ENCODE measurements at places on chromosomes 6 and 20.

DNA sequence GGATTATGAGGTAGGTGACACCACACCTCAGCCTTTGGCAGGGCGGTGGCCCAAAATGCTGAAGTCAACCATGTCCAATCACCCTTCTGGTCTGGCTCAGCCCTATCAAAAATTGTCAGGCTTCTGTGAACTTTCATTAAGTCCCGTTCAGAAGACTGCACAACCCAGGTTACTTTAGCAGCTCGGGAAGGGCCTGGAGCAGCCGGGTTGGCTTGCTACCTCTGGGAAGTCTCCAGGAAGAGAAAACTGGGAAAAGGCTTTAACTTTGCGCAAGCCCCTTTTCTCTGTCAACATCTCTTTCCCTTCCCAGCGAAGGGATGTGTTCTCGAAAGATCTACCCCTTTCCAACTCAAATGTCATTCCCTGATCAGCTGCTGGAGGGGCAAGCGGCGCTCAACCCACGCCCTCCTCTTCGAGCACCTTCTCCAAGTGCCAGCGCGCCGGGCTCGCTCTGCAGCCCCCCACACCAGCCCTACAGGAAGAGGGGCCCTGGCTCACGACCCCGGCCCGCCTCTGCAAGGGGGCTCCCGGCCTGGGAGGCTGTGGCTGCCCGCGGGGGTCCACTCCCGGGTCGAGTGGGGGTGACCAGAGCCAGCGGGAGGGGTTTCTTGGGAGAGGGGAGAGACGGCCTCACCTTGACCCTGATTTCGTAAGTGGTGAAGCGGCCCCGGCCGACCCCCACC lies 573 bp downstream of the SNX3 start:
- no peak for DNase-seq

- no peak for DNase-seq
Measured at GRCh38 chr20:55649254-55649653, 356.1 kb downstream of the CBLN4 start.

- no peak for DNase-seq
Measured at GRCh38 chr6:38350942-38351341, 288.8 kb downstream of the BTBD9 start.

- no peak for DNase-seq
Measured at GRCh38 chr20:3739054-3739925, 6.8 kb downstream of the HSPA12B start.

GRCh38 chr6:155747491-155747890 lies 291.9 kb upstream of the NOX3 start:
- no peak for DNase-seq

DNA sequence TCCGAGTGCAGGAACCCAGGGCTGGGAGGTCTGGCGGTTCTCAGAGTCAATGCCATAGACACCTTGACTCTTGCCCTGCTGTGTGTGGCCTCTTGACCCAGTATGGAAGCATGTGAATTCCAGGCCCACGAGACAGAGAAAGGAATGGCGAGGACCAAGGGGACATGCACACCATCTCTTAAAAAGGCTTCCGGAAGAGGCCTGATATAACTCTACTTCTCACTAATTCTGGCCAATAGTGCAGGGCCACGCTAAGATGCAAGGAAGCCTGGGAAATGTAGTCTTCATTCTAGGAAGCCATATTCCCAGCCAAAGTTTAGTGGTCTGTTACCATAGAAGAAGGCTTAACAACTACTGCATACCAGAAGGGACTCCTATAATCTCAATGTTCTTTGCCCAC lies 177.0 kb upstream of the KCNG1 start:
- DNase-seq = no peak

DNA sequence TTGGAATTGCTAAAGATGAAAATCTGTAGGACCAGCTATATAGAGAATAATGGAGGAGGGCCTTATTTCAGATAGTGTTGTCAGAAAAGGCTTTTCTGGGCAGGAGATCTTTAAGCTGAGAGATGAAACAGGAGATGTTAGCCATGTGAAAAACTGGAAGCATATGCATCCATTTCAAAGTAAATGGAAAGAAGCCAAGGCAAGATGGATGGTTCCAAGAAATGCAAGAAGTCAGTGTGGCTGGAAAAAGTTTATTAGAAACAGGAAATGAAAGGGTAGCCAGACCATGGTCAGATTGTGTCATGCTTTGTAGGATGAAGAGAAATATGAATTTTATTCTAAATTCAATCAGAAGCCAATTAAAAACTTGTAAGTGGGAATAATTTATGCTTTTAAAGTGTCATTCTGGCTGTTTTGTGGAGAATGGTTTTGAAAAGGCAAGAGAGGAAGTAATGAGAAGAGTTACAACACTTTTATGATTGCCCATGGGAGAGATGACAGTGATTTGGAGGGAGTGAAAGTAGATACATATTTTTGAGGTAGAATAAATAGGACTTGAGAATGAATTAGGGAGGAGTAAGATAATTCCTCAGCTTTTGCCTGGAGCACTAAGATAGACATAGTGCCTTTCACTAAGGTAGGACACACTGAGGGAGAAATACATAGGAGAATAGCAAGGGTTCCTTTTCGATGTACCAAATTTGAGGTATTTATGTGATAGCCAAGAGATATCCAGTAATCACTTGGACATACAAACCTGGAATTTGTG lies 620.1 kb downstream of the HTR1B start:
- no peak for DNase-seq

DNA sequence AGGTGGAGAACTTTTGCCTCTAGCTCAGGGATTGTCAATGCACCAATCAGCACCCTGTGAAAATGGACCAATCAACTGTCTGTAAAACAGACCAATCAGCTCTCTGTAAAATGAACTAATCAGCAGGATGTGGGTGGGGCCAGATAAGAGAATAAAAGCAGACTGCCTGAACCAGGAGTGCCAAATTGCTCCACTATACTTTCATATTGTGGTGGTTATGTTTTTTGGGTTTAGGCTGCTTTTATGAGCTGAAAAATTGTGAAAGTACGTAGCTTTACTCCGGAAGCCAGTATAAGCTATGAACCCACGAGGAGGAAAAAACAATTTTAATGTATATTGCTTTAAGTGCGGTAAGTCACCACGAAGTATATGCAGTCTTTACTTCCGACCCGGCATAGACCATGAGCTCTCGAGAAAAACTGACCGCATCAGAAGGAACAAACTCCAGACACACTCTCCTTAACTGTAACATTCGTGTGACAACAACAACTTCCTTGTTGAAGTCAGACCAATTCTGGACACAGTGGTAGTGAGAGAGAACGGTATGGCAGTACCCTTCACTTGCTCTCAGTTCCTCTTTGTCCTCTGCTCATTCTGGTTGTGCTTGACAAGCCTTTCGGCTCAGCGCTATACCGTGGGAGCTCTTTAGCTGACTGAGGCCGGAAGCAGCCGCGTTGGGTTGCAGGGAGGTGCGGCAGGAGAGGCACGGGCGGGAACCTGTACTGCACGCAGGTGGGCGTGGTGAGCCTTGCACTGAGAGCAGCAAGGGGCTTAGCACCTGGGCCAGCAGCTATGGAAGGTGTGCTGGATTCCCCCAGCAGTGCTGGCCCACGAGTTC lies 81.9 kb upstream of the E2F3 start:
- no peak for DNase-seq

DNA sequence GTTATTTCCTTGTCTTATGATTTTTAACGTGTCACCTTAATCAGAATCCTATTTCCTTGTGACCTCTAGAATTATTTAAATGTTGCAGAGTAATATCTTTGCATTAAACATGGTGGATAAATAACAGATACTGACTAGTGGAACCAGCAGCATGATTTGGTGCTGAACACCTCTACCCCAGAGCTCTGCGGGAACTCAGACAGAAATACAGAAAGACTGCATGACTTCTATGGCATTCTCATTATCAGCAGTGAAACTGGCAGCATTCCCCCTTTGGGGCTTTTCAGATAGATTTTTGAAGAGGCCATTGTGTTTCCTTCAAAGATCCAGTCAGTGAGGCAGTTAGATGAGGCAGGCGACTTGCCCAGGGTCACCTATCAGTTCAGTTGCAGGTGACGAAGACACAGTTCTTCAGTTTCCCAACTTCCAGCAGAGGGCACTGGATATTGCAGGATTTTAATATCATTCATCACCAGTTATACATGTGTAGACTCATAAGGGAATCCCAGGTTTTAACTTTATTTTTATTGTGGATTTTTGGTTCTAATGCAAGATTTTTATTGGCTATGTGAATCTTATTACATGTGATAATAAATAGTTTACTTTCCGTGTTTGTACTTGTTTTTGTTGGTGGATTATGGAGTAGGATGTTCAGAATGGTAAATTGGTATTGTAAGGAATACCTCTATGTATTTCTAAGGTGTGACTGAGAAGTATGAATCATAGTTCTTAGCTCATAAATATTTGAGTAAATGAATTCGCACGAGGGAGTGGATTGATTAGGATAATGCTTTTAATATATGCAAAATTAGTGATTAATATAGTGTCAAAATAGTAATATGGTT lies 81.3 kb downstream of the AFDN start:
- no peak for DNase-seq

- no peak for DNase-seq
Measured at GRCh38 chr6:27076116-27076515, 171.4 kb upstream of the PRSS16 start.

DNA sequence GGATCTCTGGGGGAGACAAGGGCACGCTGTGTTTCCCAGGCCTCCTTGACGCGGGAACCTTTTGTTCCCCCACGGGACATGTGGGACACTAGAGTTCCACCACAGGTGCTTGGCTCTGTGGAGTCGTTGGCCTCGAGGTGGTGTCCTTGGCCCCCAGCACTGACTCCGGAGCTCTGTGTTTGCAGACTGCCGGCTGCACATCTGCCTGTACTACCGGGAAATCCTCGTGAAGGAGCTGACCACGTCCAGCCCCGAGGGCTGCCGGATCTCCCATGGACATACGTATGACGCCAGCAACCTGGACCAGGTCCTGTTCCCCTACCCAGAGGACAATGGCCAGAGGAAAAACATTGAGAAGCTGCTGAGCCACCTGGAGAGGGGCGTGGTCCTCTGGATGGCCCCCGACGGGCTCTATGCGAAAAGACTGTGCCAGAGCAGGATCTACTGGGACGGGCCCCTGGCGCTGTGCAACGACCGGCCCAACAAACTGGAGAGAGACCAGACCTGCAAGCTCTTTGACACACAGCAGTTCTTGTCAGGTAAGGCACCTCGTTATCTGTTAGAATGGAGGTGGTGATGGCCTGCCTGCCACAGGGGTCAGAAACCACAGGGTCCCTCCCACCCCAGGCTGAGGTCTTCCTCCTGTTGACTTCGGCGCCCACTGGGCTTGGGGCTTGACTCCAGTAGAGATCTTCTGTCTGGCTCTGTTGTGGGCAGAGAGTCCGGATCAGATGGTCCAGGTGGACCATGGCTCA lies 9.9 kb downstream of the IRF4 start:
- DNase-seq = no peak

DNA sequence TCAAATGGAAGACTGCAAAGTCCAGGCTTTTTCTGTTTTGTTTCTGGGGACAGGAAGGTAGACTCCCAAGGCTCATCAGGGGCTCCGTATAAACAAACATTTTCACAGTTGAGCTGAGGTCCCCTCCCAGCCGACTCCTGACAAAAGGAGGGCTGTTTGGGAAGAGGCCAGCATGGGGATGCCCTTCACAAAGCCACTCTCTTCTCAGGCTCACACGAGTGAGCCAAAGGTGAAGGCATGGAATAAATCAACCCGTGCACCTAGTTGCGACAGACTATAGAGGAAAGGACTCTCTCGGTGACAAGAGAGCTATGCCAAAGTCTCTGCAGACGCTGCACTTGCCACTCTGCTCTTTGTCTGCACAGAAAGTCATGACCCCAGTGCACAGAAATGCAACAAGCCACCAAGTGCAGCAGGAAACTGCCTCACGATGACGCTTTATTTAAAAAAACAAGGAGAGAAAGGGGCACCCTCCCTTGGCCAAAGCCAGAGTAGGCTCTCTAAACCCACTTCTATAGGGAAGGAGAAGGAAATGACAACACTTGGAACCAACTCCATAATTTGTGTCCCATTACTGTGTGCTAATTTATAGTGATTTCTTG lies 21.0 kb downstream of the JAG1 start:
- DNase-seq = no peak

GRCh38 chr6:125773387-125774341 lies 17.1 kb upstream of the NCOA7 start:
- no peak for DNase-seq
